ENCODE measurements at places on chromosomes 12 and 14. TPM values are rescaled to one million over a fixed set of nuclear protein-coding genes. Genes with fewer than 3 reads are reported as not detected.

DNA sequence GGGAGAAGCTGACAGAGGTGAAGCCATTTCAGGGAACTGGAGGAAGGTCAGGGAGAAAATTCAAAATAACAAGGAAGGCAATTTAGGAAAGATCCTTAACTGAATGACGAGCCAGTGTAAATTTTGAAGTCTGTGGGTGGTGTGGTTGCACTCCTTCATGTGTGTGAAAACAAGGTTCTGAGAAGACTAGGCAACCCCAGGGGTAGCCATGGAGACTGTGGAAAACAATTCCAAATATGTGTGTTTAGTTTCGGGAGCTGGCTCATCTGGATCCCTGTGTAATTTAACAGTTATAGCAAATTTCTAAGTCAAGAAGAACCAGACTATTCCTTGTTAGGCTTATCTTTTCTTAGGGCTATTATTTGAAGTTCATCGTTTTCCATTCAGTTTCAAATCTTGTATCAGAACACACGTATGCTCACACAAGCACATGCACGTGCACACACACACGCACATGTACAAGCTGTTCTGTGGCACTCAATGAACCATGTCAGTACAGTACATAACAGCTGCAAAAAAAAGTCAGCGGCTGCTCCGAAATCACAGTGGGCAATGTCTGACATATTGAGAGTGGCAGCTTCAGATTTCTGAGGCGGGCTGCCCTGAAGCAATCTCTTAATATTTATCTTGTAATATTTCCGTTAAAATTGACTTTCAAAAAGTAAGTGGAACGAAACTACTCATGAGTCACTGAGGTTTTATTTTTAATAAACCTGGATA, 411.2 kb downstream of the AEBP2 start:
- DNase-seq: peak; percentile 66

GRCh38 chr14:39266525-39266870, 32.8 kb downstream of the MIA2 start:
- peak; percentile 86 for DNase-seq

DNA sequence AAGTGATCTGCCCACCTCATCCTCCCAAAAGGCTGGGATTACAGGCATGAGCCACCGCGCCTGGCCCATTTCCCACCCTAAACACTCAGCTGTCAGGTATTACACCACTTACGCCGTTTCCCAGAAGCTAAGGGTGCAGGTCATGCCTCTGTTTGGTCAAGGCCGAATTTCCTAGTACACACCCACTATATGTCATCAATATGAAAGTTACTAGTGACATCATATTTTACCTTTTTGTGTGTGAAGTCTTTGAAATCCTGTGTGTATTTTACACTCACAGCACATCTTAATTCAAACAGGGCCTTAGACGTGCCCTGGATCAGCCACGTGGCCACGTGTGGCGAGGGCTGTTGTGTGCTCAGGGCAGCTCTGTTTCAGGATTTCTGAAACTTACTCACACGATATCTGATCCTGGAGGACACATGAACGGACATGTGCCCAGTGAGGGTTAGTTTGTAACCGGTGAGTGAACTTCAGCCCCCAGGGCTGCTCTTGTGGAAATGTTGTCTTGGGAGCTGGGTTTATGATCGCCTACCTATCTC, 51.8 kb downstream of the GLT1D1 start:
- no peak for DNase-seq

DNA sequence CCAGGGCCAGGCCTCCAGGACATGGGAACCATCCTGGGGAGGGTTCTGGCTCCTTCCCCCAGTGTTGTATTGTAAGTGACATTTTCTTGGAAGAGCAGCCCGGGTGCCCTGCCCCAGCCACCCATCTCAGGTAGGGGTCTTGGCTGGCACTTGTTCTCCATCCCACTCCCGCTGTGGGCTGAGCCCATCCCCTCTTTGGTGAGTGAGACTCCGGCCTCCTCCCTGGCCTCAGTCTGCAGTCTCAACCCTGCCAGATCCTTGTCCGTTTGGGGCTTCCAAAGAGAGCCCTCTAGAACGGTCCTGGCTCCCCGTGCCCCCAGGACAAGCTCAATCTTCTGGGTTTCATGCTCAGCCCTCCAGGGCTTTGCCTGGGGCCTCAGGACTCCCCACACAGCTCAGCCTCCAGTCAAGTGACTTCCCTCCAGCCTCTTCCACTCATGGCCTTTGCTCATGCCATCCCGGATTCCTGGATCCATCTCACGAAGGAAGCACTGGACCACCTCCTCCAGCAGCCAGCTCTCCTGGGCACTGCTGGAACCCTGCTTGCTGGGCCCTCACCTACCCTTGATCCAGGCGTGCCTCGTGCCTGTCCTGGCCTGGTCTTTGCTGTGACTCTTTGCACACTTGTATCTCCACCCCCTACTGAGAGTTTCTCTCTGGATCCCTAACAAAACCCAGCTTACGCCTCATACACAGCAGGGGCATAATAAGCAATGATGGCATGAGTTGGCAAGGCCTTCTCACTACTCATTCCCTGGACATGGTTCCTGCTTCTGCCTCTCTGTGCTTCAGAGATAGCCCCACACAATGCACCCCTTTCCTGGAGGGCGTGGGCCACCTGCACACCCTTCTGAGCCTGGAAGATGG, 297.4 kb upstream of the RTL1 start:
- no peak for DNase-seq

- peak; percentile 90 for DNase-seq
These were observed 527 bp downstream of the CAMKK2 start for GRCh38 chr12:121295746-121296617.

GRCh38 chr12:102197789-102198188, at the start of gene PMCH:
TSS of gene PMCH (minus strand) at chr12:102197833. CDS start at chr12:102197770, 63 bp downstream.
- peak; percentile 49 for DNase-seq

- DNase-seq: no peak
These were observed 11.2 kb upstream of the MAGOHB start for GRCh38 chr12:10624605-10625004.

- DNase-seq: peak; percentile 78
These were observed 3.4 kb upstream of the FRMD6 start for GRCh38 chr14:51648296-51648695.

LMBR1L gene
- total RNA-seq: 60.4 TPM

TMEM132C gene
- not detected for total RNA-seq

KLRD1 gene
- total RNA-seq: 0.36 TPM

ANO4 gene
- total RNA-seq: not detected
